ENCODE measurements at places on chromosomes 3 and 15.

- DNase-seq: peak; percentile 3
These were observed 5.3 kb downstream of the P2RY12 start for GRCh38 chr3:151379083-151379734.

GRCh38 chr15:72141171-72142084 lies 23.2 kb downstream of the SENP8 start:
- no peak for DNase-seq

- DNase-seq: no peak
These were observed 372.4 kb upstream of the CADM2 start for GRCh38 chr3:84586427-84586826.

DNA sequence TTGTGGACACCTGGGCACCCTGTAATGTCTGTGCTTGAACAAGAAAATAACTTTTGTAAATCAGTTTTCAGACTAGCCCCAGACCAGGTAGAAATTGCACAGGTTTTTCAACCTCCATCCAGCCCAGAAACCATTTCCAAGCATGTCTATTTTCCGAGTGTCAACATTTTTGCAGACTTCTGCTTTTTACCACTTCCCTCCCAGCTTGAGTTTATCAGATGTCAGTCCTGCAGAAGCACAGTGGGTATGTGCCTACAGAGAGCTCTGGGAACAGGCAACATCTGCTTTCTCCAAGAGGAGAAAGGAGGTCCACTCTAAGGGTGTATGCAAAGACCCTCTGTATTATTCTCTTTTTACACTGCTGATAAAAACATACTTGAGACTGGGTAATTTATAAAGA lies 83.9 kb downstream of the LRRK1 start:
- no peak for DNase-seq

Measured in CD4-positive, alpha-beta T cell treated with Interleukin-6 for 4 hours (primary cell).